ENCODE measurements at places on chromosomes 2 and 18. TPM values are rescaled to one million over a fixed set of nuclear protein-coding genes. Genes with fewer than 3 reads are reported as not detected.

The G6PC2 gene
- total RNA-seq: not detected

The IL36B gene
- not detected for total RNA-seq

The RNU2-63P gene
- total RNA-seq: not detected

The RAPGEF4 gene
- total RNA-seq: 12.6 TPM

The CFC1B gene
- not detected for total RNA-seq

The HOXD10 gene
- total RNA-seq: 0.16 TPM

The MAP3K19 gene
- total RNA-seq: not detected

The IL36RN gene
- total RNA-seq: not detected

DNA sequence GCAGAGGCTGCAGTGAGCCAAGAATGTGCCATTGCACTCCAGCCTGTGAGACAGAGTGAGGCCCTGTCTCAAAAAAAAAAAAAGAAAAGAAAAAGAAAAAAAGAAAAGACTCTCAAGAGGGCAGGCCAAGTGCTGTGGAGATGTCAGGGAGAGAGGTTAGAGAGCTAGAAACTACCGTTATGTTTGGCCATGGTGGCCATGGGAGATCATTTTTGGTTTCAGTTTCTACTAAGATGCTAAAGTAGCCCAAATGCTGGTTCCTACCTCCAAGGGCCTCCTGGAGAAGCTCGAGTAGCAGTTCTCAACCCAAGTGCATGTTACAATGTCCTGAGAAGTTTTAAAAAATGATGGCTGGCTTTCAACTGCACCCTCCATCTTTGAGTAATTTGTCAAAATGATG, 47.4 kb upstream of the TCF4 start:
- no peak for DNase-seq

DNA sequence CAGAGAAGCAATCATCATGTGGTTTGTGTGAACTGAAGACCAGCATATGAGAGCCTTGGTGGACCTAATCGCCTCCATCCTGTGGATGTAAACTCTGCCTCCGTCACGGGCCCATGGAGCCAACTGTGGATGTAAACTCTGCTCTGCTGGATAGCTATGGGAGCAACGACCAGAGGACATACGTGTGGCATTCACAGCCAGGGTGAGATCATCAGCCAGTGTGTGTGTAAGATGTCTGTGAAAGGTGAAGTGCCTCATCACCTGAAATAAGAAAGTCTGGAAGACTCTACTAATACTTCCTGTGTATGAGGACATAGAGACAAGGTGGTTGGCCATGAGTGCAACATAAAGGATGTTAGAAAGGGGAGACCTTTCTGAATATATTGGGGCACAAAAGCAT, 63.5 kb downstream of the CYB5A start:
- no peak for DNase-seq

DNA sequence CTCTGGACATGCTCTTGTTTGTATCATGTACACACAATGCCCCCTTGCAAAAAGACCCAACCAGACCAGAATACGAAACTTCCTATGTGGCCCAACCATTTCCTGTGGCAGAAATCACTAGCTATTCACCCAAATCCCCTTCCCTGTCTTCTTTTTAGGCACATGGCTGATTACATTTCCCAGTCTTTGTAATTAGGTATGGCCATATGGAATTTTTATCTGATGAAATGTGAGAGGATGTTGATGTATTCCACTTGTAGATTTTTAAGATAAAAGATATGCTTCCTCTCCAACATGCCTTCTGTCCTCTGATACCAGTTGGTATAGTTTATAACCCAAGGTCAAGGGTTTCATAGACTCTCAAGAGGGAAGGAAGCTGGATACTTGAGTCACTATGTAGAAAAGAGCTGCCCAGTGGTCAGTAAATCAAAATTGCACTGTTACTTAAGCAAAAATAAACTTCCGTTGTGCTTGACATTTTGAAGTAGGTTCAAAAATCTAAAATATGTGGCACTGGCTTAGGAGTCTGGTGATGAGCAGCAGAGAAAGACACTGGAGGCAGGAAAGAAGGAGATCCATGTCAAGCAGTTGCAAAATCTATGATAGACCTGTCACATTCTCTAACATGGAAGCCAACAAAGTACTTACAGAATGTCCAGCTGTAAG, 297.4 kb downstream of the SMAD2 start:
- DNase-seq: no peak

DNA sequence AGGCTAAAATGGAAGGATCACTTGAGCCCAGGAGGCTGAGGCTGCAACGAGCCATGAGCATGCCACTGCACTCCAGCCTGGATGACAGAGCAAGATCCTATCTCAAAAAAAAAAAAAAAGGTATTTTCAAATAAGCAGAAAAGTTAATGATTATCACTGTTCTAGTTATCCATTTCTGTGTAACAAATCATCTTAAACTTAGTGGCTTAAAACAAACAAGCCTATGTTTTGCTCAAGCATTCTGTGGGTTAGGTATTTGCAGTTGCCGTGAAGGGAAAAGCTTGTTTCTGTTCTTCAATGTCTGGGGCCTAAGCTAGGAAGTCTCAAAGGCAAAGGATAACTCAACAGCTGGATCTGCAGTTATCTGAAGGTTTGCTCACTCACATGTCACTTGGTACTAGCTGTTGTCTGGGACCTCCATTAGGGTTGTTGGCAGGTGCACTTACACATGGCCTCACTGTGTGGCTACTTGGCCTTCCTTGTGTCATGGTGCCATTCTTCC, 14.1 kb downstream of the MFF start:
- DNase-seq: no peak

DNA sequence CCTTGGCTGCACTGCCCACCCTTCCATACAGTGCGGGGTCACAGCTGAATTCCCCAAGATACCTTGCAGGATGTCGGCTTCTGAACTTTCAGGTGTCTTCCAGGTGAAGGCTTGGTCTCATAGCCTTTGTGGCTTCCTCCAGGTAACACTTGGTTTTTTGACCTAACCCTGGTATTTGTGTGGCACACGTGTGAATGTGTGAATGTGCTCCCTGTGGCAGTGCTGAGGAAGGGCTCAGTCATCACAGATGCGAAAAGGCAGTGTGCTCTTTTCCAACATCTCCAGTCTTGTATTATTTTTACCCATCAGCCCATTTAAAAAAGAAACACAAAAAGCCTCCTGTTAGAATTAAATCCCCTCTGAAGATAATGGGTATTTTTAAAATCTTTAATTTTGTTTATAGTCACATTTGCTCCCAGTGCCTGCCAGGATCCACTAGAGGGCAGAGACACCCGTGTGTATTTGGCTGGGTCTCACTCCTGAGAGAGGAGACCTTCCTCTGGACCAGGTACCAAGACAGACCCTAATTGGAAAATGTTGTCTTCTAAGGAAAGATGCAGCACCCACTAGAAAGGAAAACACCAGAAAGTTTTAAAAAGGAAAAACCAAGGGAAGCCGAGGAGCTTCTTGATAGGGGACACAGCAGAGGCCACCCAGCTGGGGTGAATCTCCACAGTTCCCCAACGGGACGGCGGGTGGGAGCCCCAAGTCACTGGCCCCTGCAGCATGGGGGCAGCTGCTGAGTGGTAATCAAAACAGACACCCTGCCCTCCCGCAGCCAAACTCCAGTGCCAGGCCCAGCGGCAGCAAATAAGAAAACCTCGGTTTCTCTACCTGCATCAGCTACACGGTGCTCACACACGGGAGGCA, 27.7 kb downstream of the FAM110C start:
- DNase-seq: no peak

DNA sequence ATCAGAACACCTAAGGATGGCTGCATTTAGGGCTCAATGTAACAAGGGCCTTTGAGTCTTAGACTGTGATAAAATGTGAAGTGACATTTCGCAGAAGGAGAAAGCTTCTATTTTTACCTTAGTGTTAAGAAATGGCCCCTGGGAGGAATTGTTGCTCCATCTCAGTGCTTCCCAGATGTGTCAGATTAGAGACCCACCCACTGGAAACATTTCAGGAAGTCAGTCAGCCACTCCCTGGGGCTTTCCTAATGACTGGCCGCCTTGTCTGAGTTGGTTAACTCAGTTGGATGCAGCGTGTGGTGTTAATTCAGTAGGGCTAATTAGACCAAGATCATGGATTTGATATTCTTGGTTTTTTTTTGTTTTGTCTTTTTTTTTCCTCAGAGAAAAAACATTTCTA, 355.9 kb downstream of the PIK3C3 start:
- no peak for DNase-seq

DNA sequence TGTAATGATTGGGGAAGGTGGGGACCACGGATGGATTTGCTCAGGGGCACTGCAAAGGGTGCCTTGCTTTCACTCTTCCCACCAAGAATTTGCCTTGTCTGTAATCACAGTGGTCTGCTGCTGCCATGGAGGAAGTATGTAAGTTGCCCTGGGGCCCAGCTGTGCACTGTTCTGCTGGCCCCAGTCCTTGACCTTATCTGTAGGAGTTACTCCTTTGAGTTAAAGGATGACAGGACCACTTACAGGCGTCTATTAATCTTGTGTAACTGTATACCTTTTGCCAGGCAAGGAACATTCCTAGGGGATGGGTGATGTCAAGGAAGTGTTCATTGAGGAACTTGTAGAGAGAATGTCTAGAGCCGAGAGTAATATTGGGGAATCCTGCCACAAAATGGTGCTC, 212.8 kb upstream of the LRRTM1 start:
- DNase-seq: no peak

DNA sequence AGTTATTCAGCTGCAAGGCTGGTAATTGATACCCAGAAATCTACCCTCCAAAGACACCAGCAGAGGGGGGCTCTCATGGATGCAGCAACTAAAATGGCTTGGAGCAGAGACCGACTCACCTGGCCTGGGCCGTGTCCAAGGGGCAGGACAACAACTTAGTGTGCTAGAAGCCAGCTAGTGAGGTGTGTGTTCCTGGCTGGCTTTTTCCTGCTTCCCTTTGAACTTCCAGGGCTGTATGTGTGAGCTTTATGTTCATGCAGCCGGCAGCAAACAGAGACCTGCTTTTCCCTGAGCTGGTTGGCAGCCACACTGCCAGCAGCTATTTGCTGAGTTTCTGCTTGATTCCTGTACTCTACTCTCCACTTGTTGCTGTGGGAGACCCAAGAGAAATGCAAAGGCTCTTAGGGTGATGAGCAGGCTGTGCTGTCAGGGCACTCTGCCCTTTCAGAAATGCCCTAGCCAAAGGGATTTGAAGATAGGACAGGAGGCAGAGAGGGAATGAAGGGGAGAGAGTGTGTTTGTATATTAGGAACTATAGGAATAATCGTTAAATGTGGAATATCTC, 23.7 kb upstream of the GRP start:
- DNase-seq: no peak

GRCh38 chr18:47391665-47392064, 140.2 kb upstream of the SKOR2 start:
- no peak for DNase-seq

DNA sequence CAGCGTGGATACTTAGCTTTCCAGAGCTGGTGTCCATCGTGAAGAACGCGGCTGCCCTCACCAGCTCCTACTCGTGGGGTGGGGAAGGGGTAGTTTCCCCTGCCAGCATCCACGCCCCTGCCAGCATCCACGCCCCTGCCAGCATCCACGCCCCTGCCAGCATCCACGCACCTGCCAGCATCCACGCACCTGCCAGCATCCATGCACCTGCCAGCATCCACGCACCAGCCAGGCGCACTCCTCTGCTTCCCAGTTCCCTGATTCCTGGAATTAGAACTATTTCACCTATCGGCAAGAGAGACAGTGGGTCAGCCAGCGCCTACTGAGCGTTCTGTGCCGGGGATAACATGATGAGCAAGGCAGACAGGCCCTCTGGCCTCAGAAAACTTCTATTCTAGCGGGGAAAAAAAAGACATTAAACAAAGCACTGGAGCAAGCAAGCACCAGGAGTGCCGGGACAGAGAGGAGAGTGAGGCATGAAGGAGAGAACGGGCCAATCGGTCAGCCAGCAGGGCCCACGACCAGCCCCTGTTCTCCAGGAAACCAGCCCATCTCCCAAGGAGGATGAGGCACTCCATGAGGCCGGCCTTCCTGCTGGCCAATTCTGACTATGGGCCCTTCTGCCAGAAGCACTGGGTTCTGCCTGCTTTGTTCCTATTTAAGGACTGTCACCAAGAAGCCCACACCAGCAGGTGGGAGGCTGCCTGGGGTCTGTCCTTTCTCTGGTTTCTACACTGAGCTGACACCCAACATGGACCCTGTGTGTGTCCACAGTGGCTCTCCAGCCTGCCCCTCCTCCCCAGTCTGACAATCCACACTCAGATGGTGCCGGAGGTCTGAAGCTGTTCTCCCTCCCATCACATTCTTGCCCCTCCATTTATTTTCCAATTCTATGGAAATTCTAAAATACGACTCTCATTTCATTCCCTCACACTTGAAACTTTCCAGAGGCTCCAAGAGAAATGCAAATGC, 78.4 kb upstream of the SALL3 start:
- DNase-seq: no peak

- DNase-seq: no peak
These were observed 310.0 kb upstream of the UBE2E3 start for GRCh38 chr2:180670302-180671003.

GRCh38 chr2:10619643-10620042, 70.1 kb downstream of the NOL10 start:
- DNase-seq: no peak

DNA sequence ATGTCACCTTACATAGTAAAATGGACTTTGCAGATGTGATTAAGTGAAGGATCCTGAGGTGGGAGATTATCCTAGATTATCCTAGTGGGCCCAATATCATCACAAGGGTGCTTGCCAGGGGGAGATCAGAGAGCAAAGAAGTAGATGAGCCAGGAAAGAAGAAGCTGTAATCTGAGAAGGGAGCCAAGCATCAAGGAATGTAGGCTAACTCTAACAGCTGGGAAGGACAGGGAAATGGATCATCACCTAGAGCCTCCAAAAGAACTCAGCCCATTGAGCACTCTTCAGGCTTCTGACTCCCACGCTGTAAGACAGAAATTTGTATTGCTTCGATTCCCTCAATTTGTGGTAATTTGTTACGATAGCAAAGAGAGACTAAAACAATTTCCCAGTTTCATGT, 309.9 kb downstream of the LRP1B start:
- DNase-seq: no peak

DNA sequence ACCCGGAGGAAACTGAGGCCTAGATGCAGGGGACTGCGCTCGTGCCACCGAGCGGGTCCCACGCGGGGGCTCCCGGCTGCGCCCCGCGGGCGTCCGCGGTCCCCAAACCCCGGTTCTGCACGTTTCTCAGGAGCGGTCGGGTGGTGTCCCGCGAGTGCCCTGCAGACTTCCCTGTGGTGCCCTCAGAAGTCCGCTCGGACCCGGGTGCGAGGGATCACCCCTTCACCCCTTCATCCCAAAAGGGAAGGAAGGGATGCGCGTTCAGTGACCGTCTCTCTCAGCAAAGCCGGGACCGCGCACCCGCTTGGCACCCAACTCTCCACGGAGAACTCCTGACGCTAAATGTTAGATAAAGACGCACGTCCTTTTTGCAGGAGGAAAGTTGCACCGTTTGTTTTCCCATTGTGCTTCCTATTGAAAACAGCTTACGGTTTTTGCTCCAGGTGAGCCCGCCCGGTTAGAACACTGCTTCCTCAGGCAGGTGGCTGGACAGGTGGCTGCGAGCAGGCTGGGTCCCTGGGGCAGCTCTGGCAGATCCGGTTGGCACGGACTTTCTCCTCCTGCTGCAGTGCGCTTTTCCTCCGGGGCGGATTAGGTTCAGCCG, 779 bp downstream of the DGKD start:
- DNase-seq: no peak

DNA sequence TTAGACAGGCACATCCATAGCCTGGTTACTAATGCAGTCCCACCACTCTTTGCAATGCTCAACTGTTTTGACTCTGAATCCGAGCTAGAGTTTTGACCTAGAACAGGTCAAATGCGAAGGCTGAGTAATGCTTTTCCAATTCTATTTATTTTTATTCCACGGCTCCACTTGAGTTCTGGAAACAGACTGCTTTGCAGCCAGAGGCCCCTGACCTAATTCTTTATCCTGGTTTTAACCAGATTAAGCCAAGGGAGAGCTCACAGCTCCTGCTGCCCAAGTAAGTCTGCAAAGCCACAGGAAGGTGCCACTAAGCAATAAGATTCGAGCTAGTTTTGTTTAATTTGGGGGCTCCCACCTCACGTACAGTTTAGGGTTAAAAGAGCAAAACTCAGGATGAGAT, 51.4 kb downstream of the MREG start:
- DNase-seq: no peak
